Stimulated activated CD4-positive, alpha-beta T cell treated with anti-CD3 and anti-CD28 coated beads, Interleukin-4, amount 100 ng/mL, for 1 hour (primary cell): ENCODE measurements at places on chromosomes 4 and X.
A peak's percentile ranks its signal among the peaks of the same experiment; 100 is the strongest.

GRCh38 chr4:26930964-26931363, 70.3 kb downstream of the STIM2 start:
- DNase-seq: no peak

GRCh38 chr4:38275331-38276100, 315.3 kb downstream of the PTTG2 start:
- no peak for DNase-seq

DNA sequence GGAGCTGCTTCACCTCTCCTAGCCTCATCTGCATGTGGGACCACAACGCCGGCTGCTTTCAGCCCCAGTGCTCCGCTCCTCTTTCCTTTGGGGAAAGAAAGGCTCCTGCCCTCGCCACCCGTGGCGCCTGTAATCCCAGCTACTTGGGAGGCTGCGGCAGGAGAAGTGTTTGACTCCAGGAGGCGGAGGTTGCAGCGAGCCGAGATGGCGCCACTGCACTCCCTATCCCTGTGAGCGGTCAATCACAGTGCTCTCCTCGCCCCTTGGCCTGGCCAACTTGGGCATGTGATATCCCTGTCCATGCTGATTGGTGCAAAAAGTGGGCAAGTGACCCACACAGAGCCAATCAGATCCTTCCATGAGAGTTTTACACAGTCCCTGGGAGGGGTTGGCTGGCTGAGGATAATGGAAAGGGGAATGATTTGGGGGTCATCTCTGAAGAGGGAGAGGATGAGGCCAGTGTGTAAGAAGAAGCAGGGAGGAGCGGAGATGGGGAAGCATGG, 56.2 kb downstream of the WFS1 start:
- DNase-seq: no peak

DNA sequence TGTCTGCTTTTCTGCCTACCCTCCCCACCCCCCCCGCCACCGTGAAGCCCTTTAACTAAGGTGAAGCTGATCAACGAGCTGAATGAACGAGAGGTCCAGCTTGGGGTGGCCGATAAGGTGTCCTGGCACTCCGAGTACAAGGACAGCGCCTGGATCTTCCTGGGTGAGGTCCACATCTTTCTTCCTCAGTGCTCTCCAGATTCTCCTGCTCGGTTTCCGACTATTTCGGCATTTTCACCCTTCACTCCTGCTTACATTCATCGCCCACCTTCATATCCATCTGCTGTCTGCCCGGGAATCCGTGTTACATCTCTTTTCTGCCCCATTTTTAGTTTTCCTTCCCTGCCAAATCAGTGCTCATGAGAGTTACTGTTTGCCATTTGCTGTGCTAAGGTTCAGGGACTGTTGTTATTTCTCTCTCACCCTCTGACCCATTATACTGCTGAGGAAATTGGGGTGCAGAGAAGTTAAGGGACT, 459 bp downstream of the RBMX2 start:
- no peak for DNase-seq

- DNase-seq: no peak
These were observed 121.9 kb downstream of the DKK2 start for GRCh38 chr4:106914223-106914622.

DNA sequence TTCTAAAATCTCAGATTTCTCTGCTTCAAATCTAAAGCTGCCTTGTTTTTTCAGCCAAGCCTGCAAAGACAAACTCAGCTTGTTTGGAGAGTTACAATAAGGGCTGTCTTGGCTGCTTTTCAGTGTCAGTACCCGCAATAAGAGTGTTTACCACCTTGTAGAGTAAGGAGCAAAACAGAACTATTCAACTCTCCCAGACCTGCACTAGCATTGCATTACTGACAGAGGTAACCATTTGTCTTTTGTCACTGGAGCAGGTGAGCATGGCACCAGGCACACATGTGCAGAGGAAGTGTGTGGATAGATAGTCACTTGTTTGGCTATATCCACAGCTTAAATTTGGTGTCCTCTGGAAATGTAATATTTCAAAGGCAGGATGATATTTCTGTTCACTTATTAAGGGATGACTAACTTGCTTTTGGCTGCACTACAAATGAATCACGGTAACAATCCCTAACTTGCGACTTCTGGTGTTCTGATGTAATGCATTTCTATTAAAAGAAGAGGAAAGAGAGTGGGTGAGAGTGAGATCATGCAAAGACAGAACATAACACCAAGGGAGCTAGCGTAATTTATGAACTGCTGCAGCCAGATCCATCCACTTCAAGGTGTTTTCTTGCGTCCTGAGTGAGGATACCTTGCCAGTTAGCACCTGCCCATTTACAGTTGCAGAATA, 38.6 kb downstream of the PTCHD1 start:
- DNase-seq: no peak

DNA sequence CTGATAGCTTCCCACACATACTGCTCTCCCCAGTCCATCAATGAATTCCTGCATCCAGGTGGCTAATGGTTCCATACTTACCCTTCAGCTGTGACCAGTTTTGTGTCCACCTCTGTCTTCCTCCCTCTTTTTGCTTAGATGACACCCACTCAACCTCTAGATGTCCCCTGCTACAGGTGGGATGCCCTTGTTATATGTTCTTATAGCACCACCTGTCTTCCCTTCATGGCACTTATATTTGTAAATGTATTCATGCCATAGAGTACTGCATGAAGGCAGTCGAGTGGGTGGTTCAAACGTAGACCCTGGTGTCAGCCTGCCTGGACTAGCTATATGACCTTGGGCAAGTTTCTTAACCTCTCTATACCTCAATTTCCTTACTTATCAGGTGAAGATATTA, 6.5 kb upstream of the USP46 start:
- no peak for DNase-seq

DNA sequence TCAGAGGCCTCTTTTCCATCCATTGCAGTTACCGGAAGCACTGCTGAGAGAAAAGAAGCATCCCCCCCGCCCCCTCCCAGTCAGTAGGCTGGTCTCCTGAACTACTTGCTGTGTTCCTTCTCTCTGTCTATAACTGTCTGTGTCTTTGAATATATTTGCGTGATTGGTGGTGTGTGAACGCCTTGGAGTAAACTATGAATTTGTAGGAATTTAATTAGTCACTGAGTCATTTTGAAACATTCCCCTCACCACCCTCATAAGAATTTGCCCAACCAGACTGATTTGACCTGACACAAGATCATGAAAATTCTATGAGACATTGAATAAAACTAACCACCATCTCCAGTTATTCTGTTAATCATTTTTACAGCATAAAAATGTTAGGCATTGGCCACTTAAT, 6.7 kb upstream of the NXF3 start:
- no peak for DNase-seq

- no peak for DNase-seq
These were observed 760 bp downstream of the UGT8 start for GRCh38 chr4:114599231-114599902.

DNA sequence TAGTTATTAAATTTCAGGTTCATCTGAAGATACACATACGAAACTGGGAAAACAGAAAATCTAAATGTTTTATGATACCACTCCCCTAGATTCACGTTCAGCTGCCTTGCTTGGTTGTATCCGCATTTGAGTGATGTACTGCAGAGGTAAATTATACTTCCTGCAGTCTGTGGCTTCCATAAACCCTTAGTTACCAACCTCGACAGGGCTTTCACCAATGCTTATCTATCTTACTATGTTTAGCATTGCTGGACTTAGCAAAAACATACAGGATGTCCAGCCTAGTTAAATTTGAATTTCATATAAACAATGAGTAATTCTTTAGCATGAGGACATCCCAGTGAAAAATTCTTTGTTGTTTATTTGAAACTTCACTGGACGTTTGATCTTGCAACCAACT, 108.8 kb downstream of the TMA16 start:
- no peak for DNase-seq

DNA sequence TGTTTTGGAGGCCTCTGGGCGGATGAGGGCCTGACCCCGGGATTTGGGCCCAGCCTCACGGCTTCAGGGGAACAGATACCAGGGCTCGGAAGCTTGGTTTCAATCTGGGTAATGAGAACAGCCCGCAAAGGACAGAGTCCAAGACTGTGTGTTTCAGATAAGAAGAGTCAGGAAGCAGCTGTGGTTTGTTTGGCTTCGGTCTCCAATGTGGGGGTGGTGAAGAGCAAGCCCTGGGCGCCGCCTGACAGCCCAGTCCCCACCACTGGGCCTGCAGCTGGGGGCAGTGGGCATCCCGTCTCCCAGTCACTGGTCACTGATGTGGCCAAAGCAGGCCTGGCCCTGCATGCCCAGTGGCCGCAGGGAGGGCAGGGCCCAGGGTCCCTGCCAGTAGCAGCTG, 9.1 kb downstream of the WFS1 start:
- DNase-seq: no peak

DNA sequence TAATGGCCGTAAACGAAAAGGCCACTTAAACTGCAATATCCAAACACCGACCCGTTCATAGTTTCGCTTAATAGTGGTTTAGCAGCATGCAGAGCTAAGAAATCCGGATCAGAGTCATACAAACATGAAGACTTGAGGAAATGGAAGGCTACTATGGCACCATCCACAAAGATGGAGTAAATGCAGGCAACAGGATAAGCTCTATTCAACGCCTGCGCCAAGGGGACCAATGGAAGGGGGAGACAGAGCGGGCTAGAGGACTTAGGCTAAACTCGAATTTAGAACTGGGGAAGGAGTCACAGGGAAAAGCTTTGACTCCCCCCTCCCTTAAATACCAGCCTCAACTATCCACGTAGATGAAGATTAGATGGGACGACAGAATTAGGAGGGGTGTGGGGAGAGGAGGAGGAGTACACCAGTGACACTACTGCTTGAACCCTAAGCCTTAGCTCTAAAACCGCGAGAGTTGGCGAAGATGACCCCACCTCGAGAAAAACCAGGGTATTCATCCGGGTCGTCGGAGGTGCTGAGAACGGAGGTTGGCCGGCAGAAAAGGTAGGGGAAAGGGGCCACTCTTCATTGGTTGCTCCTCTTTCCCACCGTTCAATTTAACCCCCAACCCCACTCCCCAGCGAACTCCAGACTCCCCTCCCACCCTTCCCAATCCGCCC, 3.5 kb downstream of the HUWE1 start:
- peak; percentile 38 for DNase-seq
